Central memory CD8-positive, alpha-beta T cell (primary cell): ENCODE measurements at places on chromosomes 2 and 18.

DNA sequence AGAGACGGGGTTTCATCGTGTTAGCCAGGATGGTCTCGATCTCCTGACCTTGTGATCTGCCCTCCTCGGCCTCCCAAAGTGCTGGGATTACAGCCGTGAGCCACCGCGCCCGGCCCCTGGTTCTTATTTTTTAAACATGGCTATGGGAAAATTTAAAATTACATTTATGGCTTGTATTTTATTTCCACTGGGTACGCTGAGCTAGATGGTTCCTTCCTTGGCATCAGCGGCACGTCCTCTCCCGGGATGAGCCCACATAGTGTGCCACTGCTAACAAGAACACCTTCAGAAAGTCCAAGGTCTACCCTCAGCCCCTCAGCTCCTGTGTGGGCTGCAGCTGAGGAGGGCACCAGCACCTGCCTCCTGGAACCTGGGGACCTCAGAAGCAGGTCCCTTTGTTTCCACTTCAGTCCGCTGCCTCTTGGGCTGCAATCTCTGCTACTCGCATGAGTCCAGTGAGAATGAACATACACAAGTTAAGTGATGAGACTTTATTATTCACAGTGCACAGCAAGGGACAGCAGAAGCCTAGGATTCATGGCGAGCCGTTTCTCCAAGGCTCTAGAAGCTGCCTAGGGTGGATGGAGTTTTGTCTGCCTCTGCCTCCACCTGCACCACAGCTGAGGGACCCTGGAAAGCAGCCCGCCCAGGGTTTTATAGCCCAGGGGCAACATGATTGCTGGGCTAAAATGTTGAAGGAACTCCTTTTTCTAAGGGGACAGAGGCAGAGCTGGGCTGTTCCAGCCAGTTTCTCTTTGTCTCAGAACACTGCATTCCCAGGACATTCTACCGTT lies 107.5 kb upstream of the TEX51 start:
- no peak overlapping the region for H3K4me3 ChIP-seq
- no peaks in the 10 kb centered on the region for H3K36me3 ChIP-seq
- peaks cover 38% of the 10 kb centered on the region for H3K27me3 ChIP-seq
- DNase-seq = no peak

GRCh38 chr2:190812506-190813294 lies 67.9 kb upstream of the GLS start:
- H3K27me3 ChIP-seq = peaks cover 8% of the 10 kb centered on the region
- H3K4me1 ChIP-seq = no peaks in the 10 kb centered on the region
- H3K36me3 ChIP-seq = peaks cover 2% of the 10 kb centered on the region
- DNase-seq = no peak

DNA sequence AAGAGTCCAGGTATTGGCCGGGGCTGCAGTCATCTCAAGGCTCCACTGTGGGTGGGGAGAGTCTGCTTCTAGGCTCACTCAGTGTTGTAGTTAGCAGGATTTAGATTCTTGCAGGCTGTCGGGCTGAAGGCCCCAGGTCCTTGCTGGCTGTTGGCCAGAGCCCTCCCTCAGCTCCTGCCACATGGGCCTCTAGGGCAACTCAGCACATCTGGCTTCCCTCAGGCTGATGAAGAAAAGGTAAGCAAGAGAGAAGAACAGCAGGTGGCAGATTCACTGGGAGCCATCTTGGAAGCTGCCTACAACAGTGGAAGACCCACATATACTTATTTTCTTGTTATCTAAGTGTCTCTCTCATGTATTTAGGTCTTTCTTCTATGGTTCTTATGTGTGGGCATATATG lies 4.3 kb downstream of the MRPS9 start:
- H3K36me3 ChIP-seq = peaks cover 9% of the 10 kb centered on the region
- no peak overlapping the region for H3K27ac ChIP-seq
- peaks cover 31% of the 10 kb centered on the region for H3K4me1 ChIP-seq

- DNase-seq = no peak
- H3K4me1 ChIP-seq = peaks cover 4% of the 10 kb centered on the region
- no peaks in the 10 kb centered on the region for H3K36me3 ChIP-seq
- H3K4me3 ChIP-seq = no peak overlapping the region
- H3K27me3 ChIP-seq = peaks cover 27% of the 10 kb centered on the region
- H3K27ac ChIP-seq = no peak overlapping the region
Observed at GRCh38 chr18:23085066-23085465, 50.2 kb upstream of the CABLES1 start.

GRCh38 chr18:6413579-6414117 lies 1.1 kb downstream of the L3MBTL4 start:
- peaks cover 7% of the 10 kb centered on the region for H3K4me1 ChIP-seq
- peaks cover 20% of the 10 kb centered on the region for H3K27me3 ChIP-seq
- DNase-seq = no peak
- peak overlapping the region; percentile 42 for H3K27ac ChIP-seq
- peaks cover 2% of the 10 kb centered on the region for H3K36me3 ChIP-seq
